ENCODE measurements at places on chromosomes 2 and 18.

DNA sequence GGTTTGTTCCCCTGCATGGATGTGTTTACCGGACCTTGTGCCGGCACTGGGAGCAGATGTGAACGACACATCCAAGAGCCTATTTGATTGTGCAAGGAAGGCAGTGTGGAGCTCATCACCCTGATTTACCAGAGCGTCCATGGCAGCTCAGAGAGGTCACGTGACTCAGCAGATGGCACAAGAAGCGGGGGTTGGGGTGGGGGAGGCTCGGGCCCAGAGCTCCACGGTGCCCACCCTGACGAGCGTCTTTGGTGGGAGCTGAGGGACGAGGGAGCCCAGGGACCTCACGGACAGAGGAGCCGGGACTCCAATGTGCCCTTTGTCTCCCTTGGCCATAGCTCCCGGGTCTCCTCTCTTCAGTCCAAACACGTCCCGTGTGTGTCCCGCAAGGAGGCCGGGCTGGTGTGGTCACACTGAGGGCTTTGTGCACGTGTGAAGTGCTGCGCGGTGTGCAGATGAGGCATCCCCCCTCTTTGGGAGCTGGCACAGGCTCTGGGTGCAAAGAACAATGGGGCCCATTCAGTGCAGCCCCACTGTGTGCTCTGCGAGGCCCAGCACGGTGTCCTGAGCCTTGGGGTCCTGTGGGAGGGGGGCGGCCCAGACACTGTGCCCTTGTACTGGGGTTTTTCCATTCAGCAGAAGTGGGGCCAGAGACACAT lies 15.5 kb downstream of the KCNIP3 start:
- DNase-seq = no peak

- DNase-seq = no peak
Observed at GRCh38 chr18:42640160-42640559, 475.3 kb downstream of the RIT2 start.

DNA sequence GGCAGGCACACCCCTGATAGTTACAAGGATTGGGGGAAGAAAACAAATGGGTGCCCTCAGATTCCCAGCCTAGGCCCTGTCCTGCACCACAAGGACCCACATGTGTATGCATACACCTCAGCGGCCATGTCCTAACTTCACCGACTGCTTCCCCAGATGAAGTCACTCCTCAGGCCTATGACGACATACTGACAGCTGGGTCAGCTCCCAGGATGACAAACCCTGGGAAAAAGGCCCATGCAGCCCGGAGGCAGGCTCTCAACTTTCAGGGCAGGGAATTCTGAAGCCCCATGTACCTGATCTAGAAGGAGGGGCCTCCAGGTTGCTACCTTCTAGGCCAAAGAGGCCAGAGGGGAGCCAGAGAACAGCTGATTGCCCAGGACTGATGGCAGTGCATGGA lies 11.0 kb upstream of the PLEKHM3 start:
- DNase-seq = no peak

DNA sequence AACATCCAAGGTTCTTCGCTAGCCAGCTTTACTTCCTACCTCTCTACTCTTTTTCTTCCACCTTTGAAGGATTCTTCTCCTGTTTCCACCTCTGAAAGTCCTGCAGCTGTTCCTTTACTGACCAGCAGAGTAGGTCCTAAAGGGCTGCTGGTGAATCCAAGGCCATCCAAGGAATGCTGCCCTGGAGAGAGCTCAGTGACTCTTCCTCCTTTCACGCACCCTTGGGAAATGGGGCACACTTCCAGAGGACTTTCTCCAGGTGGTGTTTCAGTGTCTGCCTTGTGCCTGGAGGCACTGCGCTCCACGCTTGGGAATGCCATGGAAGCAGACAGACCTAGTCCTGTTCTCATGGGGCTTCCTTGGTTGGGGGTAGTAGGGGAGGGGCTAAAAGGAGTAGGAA lies 45.4 kb downstream of the SLC16A14 start:
- no peak for DNase-seq

- DNase-seq = no peak
Observed at GRCh38 chr18:69558052-69558451, 157.4 kb downstream of the DOK6 start.

GRCh38 chr18:939166-939565 lies 34.5 kb downstream of the ADCYAP1 start:
- DNase-seq = no peak

GRCh38 chr2:171307560-171307959 lies 126.2 kb downstream of the METTL8 start:
- DNase-seq = no peak

DNA sequence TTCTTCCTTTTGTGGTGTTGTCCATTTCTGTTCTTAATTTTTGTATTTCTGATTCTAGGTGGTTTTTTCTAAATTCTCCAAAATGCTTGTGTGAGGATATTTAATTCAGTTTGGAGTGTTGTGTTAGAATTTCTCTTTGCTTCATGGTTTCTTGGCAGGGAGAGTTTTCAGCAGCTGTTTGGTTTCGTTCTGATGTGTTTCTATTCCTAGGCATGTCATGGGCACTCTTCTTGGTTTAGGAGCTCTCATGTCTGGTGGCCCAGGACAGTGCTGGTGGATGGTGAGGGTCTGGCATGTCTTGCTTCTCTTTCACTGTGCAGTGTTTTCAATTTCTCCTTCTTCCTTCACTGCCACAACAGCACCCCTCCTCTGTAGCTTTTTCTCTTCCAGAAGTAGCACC lies 52.9 kb downstream of the OSBPL6 start:
- DNase-seq = no peak

- no peak for DNase-seq
Observed at GRCh38 chr2:158066046-158066713, 35.5 kb upstream of the UPP2 start.

DNA sequence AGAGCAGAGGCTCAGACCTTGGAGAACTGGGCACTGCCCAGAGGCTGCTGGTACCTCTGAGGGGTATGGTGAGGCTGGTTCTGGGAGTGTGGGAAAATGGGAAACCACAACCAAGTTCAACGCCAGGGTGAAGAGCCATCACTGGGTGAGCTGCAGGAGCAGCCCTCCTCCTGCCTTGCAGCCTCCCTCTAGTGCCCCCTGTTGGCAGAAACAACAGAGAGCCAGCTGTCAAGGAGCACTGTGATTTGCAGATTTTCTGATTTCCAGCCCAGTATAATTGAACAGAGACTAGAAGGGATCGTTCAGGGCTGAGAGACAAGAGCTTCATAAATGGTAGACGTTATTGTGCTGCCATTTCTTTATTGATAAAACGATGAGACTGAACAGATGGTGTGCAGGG lies 50.5 kb downstream of the MAPK4 start:
- DNase-seq = peak; percentile 13

- DNase-seq = no peak
Observed at GRCh38 chr2:71528749-71529148, 75.4 kb downstream of the DYSF start.

GRCh38 chr2:841036-841435 lies 109.6 kb upstream of the SNTG2 start:
- no peak for DNase-seq

GRCh38 chr18:28511413-28511821 lies 334.5 kb upstream of the CDH2 start:
- DNase-seq = no peak

DNA sequence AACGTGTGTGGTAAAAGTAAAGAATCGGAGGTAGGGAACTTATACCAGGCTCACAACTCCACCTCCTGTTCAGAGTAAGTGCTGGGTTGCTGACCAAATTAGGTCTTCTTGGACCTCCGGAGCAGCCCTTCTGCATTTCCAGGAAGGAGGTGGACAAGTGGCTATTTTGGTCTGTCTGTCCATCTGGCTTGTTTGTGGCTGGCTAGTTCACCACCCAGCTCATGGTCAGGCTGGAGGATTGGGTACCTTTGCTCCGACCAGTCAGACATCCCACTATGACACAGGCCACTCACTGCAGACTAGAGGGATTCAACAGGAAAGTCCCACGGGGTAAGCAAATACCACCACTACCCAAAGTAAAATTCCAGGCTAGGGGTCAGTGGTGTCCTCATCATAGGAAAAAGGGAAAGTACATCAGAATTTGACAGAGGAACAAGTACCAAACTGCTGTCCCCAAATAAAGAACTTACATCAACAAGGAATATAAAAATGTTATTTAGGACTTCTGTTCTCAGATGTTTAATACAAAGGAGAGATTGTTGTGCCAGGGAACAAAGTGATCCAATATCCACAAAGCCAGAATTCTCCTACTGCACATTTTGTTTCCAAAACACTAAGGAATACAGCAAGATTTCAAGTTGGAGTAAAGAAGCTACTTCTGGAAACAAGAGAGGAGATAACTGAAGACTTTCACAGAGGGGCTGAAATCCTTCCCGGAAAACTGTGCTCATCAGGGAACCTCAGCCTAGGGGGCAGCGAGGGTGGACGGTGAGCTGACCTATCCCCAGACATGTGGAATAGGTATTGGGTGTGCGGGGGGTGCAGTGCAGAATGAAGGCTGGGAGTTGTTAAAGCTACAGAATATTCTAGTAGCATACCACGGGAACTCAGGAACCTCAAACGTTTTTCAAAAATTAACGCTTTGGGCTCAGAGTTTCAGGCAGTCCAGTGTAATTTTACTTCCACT lies 56.9 kb downstream of the BCL2 start:
- no peak for DNase-seq

DNA sequence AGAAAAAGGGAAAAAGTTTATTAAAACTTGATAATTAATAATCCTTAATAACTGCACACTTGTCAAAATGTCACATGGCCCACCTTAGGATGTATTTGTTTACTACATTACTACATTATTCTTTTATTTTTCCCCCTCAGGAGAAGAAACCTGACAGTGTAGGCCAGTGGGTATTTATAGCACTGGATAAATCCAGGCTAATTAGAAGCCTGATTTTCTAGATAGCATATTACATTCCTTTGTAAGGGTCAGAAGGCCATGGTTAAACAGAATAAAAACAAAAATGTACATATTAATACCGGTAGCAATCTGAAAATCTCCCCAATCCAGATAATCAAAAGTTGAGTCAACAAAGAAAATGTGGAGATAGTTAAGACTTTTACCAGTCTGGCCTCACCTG lies 21.5 kb upstream of the KIDINS220 start:
- no peak for DNase-seq

DNA sequence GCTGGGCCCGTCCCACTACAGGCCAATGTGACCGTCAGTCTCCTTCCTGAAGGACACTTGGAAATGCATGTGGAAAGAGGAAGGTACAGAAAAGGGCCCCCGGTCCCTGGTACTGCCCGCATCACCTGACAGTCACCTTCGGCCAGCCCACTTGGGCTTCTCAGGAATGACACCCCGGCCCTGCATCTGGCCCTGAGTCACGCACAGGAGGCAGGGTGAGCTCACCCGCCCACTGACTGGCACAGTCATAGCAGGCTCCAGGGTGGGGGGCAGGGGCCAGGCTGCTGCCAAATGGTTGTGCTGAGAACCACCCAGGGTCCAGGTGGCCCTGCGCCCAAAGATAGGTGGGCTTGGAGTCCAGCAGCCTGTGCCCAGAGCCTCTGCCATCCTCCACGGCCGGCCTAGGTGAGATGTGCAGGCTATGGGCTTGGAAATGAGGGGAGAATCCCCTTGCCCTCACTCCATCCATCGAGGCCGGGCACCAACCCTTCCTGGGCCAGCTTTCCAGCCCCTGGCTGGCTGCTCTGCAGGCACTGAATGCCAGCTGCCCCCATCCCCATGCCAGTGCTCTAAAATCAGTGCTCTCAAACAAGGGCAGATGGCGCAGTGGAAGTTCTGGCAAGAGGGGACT lies 14.1 kb downstream of the EMX1 start:
- no peak for DNase-seq

DNA sequence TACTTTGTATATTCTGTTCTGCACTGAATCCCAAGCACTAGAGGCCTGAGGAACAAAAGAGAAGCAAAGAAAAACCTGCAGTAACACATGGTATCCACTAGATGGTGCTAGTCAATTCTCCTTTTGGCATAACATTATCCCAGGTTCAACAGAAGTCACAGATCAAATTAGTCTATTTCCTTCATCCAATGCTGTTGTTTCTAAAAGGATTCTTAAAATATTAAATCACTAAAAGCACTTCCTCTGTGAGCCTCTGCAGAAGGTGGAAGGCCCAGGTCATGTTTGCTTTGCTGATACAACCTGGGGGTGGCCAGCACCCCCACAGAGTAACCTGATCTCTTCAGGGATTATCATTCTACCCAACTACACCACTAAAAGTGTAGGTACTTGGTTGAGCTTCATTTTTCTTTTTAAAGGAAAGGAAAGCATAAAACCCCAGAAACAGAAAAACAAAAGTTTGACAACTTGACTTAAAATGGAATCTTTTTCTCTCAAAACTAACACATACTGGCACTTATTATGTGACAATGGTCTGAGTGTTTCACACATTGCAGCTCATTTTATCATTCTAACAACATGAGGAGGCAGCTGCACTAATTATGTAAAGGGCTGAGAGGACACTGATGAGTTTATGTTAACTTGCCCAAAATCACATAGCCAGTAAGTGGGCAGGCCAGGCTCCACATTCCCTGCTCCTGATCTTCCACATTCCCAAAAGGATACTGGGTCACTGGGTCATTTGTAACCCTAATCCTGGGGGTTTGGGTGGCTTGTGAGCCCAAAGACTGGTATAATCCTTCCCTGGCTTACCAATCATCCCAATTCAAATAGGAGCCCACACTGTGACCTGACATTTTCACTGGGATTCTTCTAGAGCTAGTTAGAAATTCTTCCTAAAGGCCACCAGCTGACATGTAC lies 66.8 kb upstream of the DNER start:
- DNase-seq = peak; percentile 65

DNA sequence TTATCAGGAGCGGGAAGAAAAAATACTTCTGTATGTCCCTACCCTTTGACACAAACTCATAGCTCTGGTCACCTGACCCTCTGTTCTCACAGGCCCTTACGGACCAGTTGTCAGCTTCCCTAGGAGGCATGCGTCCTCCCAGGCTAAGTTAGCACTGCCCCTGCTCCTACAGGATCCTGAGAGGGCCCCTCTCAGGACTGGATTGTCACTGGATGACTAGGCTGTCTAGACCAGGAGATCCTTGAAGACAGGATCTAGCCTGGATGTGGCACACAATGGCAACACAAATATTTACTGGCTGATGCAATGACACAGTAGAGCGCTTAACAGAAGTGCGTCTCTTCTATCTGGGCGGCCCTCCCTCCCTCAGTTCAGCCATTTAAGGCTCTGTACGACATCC lies 7.7 kb downstream of the FAM228A start:
- DNase-seq = no peak

DNA sequence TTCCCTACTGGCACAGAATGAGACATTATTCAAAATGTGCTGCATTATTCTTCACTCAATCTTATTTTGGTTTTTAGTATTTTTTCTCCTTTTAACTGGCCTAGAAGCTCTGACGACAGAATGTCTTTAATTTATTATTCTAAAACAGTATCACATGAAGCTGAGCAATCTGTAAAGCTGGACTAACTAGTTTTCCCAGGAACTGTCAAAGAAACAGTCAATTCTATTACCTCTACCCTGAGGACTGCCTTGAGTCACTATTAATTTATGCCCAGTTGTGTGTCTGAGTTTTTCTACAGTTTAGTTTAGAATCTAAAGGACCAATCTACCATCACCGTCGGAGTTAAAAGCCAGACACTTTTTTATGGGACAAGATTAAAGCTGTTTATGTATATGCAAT lies 31.6 kb downstream of the MBD2 start:
- DNase-seq = no peak

- no peak for DNase-seq
Observed at GRCh38 chr2:4340536-4340935, 637.2 kb downstream of the DCDC2C start.

Data from HEK293T (cell line).